A549 treated with Mapracorat at 1 μM for 4 hours (cell line): ENCODE measurements at places on chromosomes 12 and 14. TPM values are rescaled to one million over a fixed set of nuclear protein-coding genes. Genes with fewer than 3 reads are reported as not detected.

The ARPC3 gene
- total RNA-seq, result 441 to 718 TPM (median 446 TPM) in 5 replicates

The SERPINA3 gene
- 10.8 to 16.1 TPM (median 13.9 TPM) in 5 replicates for total RNA-seq

The PLEK2 gene
- 16.7 to 21.8 TPM (median 18.4 TPM) in 5 replicates for total RNA-seq

The SALL2 gene
- total RNA-seq, result 0.50 to 1.0 TPM (median 0.73 TPM) in 5 replicates

The HPD gene
- 1.3 to 2.2 TPM (median 1.8 TPM) in 5 replicates for total RNA-seq

The TCL1B gene
- not detected in 5 replicates for total RNA-seq

The TAC3 gene
- 0.30 TPM in 1 of 5 replicates, not detected in the others for total RNA-seq

The AHNAK2 gene
- 204 to 245 TPM (median 216 TPM) in 5 replicates for total RNA-seq

The ERGIC2 gene
- 62.8 to 74.5 TPM (median 64.0 TPM) in 5 replicates for total RNA-seq

The FAM186B gene
- total RNA-seq, result 0.07 to 0.23 TPM (median 0.15 TPM) in 5 replicates

The ZBTB1 gene
- 20.4 to 23.8 TPM (median 21.8 TPM) in 5 replicates for total RNA-seq

The AP5M1 gene
- 15.8 to 20.4 TPM (median 18.8 TPM) in 5 replicates for total RNA-seq

The KRT83 gene
- total RNA-seq, result 2.4 to 6.6 TPM (median 6.0 TPM) in 5 replicates

The RD3L gene
- total RNA-seq, result not detected in 5 replicates

The APOF gene
- total RNA-seq, result not detected in 5 replicates

The C3AR1 gene
- total RNA-seq, result not detected in 5 replicates

The CELA1 gene
- total RNA-seq, result not detected in 5 replicates

The TXNRD1 gene
- total RNA-seq, result 753 to 930 TPM (median 871 TPM) in 5 replicates

The PRIMA1 gene
- total RNA-seq, result 0.28 to 0.47 TPM (median 0.32 TPM) in 5 replicates

The NTF3 gene
- not detected in 5 replicates for total RNA-seq

The SYCP3 gene
- not detected in 5 replicates for total RNA-seq

The HCFC2 gene
- 4.0 to 5.8 TPM (median 4.8 TPM) in 5 replicates for total RNA-seq

The KCTD10 gene
- total RNA-seq, result 41.6 to 51.7 TPM (median 45.3 TPM) in 5 replicates

The INHBC gene
- total RNA-seq, result not detected in 5 replicates

The BIN2 gene
- 0.07 to 0.15 TPM (median 0.13 TPM) in 5 replicates for total RNA-seq

The ZDHHC22 gene
- 0.18 to 0.33 TPM (median 0.21 TPM) in 5 replicates for total RNA-seq

The DPPA3 gene
- not detected in 5 replicates for total RNA-seq

The AKAP5 gene
- 0.35 to 0.46 TPM (median 0.41 TPM) in 5 replicates for total RNA-seq

The CLEC2B gene
- 1.00 to 2.1 TPM (median 1.3 TPM) in 5 replicates for total RNA-seq

The ANG gene
- total RNA-seq, result 8.6 to 11.0 TPM (median 10.1 TPM) in 5 replicates

The KRT85 gene
- total RNA-seq, result 0.06 to 0.08 TPM (median 0.07 TPM) in 4 of 5 replicates, not detected in the other

The GPR162 gene
- total RNA-seq, result 0.23 to 0.53 TPM (median 0.45 TPM) in 5 replicates
